ENCODE measurements at places on chromosomes 12 and 14.

- no peak for DNase-seq
Measured at GRCh38 chr12:46998811-46999368, 80.5 kb upstream of the PCED1B start.

DNA sequence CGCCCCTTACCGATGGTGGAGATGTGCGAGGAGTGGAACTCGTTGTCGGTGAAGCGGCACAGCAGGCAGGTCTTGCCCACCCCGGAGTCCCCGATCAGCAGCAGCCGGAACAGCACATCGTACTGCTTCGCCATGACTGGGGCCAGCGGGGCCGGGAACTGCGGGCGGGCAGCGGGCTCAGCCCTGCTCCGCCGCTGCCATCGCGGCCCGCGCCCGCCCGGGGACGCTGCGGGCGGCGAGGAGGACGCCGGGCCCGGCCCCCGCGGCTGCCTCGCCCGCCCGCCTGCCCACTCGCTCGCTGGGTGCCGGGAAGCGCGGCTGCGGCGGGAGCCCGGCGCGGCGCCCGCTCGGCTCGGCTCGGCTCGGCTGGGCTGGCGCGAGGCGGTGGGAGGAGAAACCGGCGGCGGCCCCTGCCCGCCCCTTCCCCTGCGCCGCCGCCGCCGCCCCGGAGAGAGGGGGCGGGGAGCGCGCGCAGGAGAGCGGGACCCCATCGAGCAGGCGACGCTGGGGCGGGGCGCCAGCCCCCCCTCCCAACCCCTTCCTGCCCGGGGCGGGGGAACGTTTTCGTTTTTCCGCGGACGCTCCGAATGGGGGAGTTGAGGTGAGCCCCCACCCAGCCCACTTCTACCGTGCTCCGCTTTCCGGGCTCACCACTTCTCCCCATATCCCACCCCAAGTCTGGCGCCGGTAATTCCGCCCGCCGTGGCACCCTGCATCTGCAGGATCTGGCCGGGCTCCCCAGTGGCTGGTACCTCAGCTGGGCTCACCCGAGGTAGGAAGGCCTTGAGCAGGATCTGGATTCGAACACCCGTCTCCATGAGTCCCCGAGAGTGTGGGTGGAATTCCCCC is at the start of gene RAB15:
RAB15 (minus strand) TSS at position 394 of the 849 bp plus-strand sequence; CDS start at position 134, 260 bp downstream.
- peak; percentile 22 for DNase-seq

DNA sequence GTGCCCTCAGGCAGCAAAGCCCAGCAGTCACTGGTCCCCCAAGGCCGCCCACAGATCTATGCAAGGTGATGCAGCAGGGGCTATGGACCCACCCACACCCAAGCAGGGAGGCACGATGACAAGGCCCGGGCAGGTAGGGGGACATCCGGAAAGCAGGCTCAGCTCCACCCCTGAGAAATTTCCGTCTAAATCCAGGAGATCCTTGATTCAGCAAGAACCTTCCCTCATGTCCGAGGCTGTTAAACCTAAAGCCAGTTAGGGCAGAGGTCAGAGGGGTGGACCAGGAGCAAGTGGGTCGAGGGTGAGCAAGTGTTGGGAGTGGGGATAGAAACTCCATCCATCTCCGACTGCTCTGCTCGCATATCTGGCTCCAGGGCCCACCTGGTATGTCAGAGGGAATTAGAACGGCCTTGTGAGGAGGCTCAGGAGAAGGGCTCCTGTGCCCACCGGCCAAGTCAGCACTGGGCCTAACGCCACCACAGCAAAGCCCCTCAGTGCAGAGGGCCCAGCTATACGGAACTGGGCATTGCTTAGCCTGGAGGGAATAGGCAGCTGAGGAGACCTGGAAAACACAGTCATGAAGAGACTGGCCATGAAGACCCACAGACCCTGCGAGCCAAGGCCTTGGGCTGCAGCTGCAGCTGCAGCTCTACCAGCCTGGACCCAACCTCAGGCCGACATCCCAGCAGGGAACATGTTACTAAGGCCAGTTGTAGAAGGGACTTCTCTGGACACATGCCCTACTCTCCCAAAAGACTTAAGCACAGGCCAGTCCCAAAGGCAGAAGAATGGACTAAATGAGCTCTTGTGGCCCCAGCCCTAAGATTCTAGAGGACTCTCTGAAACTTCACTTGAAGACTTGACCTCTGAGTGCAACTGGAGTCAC is 34.3 kb downstream of the DAD1 start:
- DNase-seq = no peak

GRCh38 chr14:68547305-68548193 is 245.3 kb downstream of the ZFP36L1 start:
- no peak for DNase-seq

- DNase-seq = no peak
Measured at GRCh38 chr14:101464984-101465794, 96.1 kb upstream of the DIO3 start.

GRCh38 chr12:55940065-55940732 is 9.2 kb downstream of the DGKA start:
- DNase-seq = peak; percentile 77

DNA sequence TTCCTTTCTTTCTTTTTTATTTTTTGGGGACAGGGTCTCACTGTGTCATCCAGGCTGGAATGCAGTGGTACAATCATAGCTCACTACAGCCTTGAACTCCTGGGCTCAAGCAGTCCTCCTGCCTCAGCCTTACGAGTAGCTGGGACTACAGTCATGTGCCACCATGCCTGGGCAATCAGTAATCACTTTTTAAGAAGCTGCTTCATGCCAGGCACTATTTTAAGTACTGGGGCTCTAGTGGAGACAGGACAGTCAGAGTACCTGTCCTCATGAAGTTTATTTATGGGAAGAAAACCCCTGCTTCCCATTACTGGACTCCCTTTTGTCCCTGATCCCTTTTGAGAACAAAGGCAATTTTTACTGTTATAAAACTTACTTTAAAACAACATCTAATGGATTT is 124.0 kb upstream of the NPAS3 start:
- no peak for DNase-seq

- DNase-seq = no peak
Measured at GRCh38 chr12:63841571-63841970, 2.9 kb upstream of the SRGAP1 start.

GRCh38 chr12:110536834-110537604 is 34.9 kb downstream of the RAD9B start:
- no peak for DNase-seq

- no peak for DNase-seq
Measured at GRCh38 chr14:76760331-76761135, 735 bp upstream of the VASH1 start.

GRCh38 chr12:113149361-113150150 is at the start of gene CFAP73:
CFAP73 (plus strand) TSS chr12:113149724; CDS start chr12:113149858, 134 bp downstream.
- DNase-seq = no peak

DNA sequence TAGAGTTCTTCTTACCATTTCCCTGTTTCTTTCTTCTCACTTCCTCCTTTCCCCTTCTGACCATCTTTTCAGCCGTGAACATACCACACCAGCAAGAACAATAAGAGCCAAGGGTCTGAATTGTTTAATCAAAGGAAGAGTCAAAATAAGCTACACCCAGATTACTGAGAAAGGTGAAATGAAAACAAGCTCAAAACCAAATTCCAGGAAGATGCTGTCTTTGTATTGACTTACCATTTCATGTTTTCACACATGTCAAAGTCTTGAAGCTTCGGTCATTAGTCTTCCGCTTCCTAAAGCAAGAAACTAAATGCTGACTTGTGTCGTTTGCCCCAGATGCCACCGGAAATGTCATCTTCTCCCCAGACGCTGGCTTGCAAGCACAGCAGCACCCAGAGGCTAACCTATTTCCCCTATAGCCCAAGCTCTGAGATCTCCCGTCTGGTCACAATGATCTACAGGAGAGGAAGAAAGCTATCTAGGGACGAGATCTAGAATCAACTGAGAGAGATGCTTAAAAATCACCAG is 136.5 kb upstream of the AMIGO2 start:
- DNase-seq = peak; percentile 30

DNA sequence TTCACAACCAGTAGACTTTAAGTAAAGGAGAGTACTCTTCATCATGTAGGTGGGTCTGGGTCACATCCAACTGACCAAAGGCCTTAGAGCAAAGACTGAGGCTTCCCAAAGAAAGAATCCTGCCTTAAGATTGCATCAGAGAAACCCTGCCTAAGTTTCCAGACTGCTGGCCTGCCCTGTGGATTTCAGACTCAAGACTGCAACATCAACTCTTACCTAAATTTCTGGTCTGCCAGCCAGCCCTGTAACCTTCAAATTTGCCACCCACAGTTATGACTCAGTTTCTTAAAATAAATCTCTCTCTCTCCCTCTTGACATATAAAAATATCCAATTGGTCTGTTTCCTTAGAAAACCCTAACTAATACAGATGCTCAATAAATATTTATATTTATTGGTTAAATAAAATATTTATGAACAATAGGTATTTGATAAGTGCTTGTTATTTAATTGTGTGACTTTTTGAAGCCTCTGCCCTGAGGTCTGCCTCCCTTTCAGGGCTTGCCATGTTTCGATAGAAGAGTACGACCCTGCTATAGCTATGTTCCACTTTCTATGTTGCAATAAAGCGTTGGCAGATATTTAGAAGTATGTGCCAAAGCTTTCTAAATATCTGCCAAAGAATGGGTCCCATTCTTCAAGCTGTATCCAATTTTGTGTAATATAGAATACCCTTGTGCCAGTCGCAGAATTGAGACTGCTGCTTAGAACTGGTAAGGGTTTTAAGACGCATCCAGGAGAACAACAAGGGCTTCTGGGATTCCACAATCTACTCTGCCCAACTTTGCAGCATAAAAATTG is 65.7 kb downstream of the TMEM30B start:
- DNase-seq = no peak

GRCh38 chr12:116674643-116675183 is 63.2 kb downstream of the SPRING1 start:
- no peak for DNase-seq

GRCh38 chr12:122354958-122355641 is 67.4 kb downstream of the CLIP1 start:
- DNase-seq = no peak

DNA sequence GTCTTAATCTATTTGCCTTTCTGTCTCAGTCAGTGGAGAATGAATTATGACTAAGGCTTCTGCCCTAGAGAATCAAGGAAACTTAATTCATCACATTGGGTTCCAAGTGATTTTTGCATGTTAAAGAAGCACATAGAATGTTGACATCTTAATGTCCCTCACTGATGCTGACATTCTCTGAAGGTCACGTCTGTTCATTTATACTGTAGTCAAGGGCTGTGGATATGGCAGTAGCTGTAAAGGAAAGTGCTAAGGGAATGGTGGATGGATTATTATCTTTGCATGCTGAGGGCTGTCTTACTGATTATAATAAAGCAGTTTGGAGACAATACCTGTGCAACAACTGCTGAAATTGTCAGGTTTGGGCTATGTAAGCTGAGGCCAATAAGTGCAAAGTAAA is 161.2 kb downstream of the PLCZ1 start:
- no peak for DNase-seq

DNA sequence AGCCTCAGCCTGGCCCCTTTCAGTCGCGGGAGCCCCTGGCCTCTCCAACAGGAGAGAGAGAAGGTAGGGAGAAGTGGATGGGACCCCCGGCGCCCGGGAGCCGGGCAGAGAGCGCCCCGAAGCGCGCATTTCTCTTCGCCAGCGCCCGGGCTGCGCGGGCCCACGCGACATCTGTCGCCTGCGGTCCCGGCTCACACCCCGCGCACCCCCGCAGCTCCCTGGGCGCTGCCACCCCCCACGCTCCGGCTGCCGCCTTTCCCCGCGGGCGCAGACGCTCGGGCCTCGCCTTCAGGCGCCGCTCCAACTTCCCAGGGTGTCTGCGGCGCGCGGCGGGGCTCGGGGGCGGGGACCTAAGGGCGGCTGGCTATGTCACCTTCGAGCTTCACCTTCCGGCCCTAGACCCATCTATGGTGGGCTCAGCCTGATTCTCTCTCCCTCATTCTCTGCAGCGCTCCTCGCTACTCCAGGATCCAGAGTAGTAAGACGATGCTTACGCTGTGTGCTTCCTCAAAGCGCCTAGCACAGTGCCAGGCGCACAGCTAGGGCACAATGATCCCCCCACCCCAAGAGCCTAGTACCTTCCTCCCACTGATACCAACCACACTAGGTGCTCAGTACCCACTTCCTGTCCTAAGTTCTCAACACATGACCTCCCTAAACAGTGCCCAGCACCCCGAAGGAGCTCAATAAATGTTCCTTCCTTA is 1.6 kb downstream of the HRK start:
- no peak for DNase-seq
